ENCODE measurements at places on chromosomes 6 and 20.

DNA sequence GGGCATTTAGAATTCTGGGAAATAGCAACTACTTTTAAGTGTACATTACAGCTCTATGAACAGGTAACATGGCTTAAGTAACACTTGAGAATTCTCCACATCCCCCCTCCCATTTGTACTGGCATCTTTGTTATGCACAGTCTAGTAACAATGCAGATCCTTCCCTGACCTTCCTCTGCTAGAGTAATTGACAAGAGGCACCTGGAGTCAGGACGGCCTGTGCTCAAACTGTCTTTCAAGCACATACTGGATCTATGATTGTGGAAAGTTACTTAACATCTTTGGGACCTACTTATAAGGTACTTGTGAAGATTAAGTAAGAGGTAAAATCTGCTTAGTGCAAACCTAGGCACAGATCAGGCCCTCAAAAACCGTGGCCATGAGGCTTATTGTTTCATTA lies 21.9 kb upstream of the GSTA3 start:
- DNase-seq = no peak
- no peak overlapping the region for H3K4me3 ChIP-seq
- H3K27ac ChIP-seq = no peak overlapping the region
- no peaks in the 10 kb centered on the region for H3K36me3 ChIP-seq

- no peak overlapping the region for H3K4me3 ChIP-seq
- no peaks in the 10 kb centered on the region for H3K4me1 ChIP-seq
- no peak overlapping the region for H3K27ac ChIP-seq
- DNase-seq = no peak
These were observed 252.8 kb upstream of the CDH4 start for GRCh38 chr20:60999250-60999649.

DNA sequence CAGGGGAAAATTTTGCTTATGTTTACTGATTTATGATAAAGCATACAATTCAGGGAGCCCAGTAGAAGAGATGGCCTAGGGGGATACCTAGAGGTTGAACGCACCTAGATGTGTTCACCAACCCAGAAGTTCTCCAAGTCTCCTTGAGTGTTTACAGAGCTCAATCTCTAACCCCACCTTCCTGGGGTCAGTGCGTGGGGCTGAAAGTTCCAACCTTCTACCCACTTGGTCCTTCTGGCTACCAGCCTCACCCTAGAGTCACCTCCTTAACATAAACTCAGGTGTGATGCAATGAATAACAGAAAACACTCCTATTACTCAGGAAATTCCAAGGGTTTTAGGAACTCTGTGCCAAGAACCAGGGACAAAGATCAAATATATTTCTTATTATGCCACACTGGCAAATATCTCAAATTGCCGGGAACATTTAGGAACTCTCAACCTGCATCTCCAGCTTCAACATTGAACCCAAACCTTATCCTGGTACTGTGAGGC lies 26.4 kb downstream of the AFG1L start:
- no peak overlapping the region for H3K27ac ChIP-seq
- no peak overlapping the region for H3K4me3 ChIP-seq
- H3K4me1 ChIP-seq = no peaks in the 10 kb centered on the region
- DNase-seq = no peak

DNA sequence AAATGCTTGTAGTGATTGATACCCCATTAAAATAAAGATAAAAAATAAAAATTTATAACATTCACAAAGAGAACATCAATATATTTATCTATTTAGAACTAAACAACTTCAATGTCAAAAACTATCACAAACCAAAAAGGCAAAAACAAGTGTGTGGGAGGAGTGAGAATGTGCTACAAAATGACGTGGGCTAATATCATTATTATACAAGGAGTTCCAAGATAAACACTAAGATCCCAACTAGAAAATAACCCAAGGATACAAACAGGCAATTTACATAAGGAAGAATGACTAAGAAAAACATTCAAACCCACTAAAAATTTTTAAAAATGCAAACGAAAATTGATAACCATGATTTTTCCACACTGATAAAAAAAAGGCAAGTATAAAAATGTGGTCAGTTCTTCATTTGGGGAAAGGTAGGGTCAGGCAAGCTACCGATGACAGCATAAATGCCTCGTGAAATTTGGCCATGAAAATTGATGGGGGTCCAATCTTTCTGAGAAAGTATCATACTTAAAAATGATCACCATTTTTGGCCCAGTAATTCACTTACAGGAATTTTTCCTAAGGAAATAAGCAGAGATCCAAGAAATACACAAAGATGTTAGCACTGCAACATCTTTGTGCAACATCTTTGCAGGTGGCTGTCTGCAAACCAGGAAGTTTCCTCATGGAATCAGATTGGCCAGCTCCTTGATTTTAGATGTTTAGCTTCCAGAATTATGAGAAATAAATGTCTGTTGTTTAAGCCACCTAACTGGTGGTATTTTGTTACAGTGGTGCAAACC lies 140.2 kb downstream of the TMEM200A start:
- no peak overlapping the region for H3K4me3 ChIP-seq
- H3K36me3 ChIP-seq = no peaks in the 10 kb centered on the region
- H3K27ac ChIP-seq = no peak overlapping the region
- peaks cover 5% of the 10 kb centered on the region for H3K4me1 ChIP-seq
- no peaks in the 10 kb centered on the region for H3K27me3 ChIP-seq

- no peak for DNase-seq
- no peaks in the 10 kb centered on the region for H3K36me3 ChIP-seq
- H3K4me1 ChIP-seq = peaks cover 20% of the 10 kb centered on the region
- H3K27me3 ChIP-seq = no peaks in the 10 kb centered on the region
These were observed 139.5 kb downstream of the BCAS1 start for GRCh38 chr20:53930651-53931504.

GRCh38 chr20:35741892-35742740 lies at the start of gene RBM39:
TSS of gene RBM39 (minus strand) at chr20:35742260. CDS start at chr20:35740874, 1,386 bp downstream.
- H3K4me3 ChIP-seq = peak within 1 kb of the TSS; percentile 97
- H3K36me3 ChIP-seq = peaks cover 33% of the 10 kb centered on the region
- peak within 1 kb of the TSS; percentile 99 for H3K27ac ChIP-seq

- no peak for DNase-seq
- H3K4me1 ChIP-seq = peaks cover 39% of the 10 kb centered on the region
- no peaks in the 10 kb centered on the region for H3K36me3 ChIP-seq
These were observed 79.0 kb upstream of the ATXN1 start for GRCh38 chr6:16840291-16840690.

GRCh38 chr20:48832405-48832730 lies 4.6 kb upstream of the PREX1 start:
- DNase-seq = no peak
- H3K4me1 ChIP-seq = peaks cover 11% of the 10 kb centered on the region
- H3K36me3 ChIP-seq = no peaks in the 10 kb centered on the region
- no peak overlapping the region for H3K27ac ChIP-seq
- no peak overlapping the region for H3K4me3 ChIP-seq

GRCh38 chr20:17210387-17210786 lies 16.5 kb upstream of the PCSK2 start:
- no peaks in the 10 kb centered on the region for H3K36me3 ChIP-seq
- H3K27me3 ChIP-seq = peaks cover 20% of the 10 kb centered on the region
- H3K4me3 ChIP-seq = no peak overlapping the region
- no peak for DNase-seq
- no peaks in the 10 kb centered on the region for H3K4me1 ChIP-seq

- no peak overlapping the region for H3K27ac ChIP-seq
- H3K4me3 ChIP-seq = no peak overlapping the region
- peaks cover 7% of the 10 kb centered on the region for H3K36me3 ChIP-seq
These were observed 51.6 kb upstream of the RIN2 start for GRCh38 chr20:19706463-19706862.

DNA sequence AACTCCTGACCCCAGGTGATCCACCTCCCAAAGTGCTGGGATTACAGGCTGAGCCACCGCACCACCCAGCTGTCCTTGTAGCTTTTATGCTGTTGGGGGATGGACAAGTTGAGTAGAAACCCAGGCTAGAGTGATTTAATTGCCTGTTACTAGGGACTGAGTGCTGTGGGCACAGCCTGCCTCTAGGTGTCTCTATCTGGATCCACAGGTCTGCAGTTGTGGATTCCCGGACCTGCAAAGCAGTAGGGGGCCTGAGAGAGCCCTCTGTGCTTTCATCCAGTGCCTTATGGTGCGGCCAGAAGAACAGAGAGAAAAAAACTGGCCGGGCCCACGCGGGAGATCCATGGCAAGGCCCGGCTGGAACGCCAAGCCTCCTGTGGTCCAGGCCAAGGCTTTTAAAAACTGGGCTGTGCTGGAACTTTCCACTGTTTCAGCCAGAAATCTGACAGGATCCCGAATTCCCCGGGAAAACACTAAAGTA lies 5.2 kb downstream of the SIRPA start:
- no peak overlapping the region for H3K4me3 ChIP-seq
- peaks cover 25% of the 10 kb centered on the region for H3K4me1 ChIP-seq
- H3K36me3 ChIP-seq = no peaks in the 10 kb centered on the region
- H3K27me3 ChIP-seq = peaks cover 21% of the 10 kb centered on the region
- no peak for DNase-seq

- peaks cover 13% of the 10 kb centered on the region for H3K4me1 ChIP-seq
- H3K36me3 ChIP-seq = no peaks in the 10 kb centered on the region
- H3K27me3 ChIP-seq = peaks cover 20% of the 10 kb centered on the region
- no peak overlapping the region for H3K27ac ChIP-seq
These were observed 27.9 kb downstream of the NTSR1 start for GRCh38 chr20:62736407-62737071.

DNA sequence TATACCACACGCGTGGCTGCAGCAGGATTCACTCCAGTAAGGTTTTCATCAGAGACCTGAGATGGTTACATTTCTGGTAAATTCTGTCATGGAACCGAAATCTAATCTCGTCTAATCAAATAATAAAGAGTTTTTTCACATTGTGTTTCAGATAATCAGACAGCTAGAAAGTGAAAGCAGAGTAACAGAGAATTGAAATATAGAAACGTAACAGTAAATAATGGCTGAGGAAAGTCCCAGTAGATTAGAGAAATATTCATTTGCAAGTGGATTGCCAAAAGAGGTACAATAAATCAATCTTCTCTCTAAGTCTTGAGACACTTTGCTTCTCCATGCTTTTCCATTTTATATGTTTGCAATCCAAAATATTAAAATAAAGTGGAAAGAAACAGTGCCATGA lies 42.4 kb downstream of the PKHD1 start:
- peaks cover 4% of the 10 kb centered on the region for H3K27me3 ChIP-seq
- no peaks in the 10 kb centered on the region for H3K4me1 ChIP-seq
- no peaks in the 10 kb centered on the region for H3K36me3 ChIP-seq
- H3K4me3 ChIP-seq = no peak overlapping the region

- H3K4me3 ChIP-seq = no peak overlapping the region
- H3K36me3 ChIP-seq = no peaks in the 10 kb centered on the region
- H3K4me1 ChIP-seq = peaks cover 9% of the 10 kb centered on the region
- DNase-seq = no peak
- H3K27ac ChIP-seq = no peak overlapping the region
- no peaks in the 10 kb centered on the region for H3K27me3 ChIP-seq
These were observed 365.3 kb downstream of the SAMD5 start for GRCh38 chr6:147873816-147874215.

GRCh38 chr20:36540551-36541211 lies 638 bp upstream of the MYL9 start:
- peaks cover 15% of the 10 kb centered on the region for H3K4me1 ChIP-seq
- DNase-seq = no peak
- peak overlapping the region; percentile 70 for H3K4me3 ChIP-seq
- no peaks in the 10 kb centered on the region for H3K36me3 ChIP-seq
- H3K27ac ChIP-seq = no peak overlapping the region

- no peaks in the 10 kb centered on the region for H3K36me3 ChIP-seq
- H3K4me1 ChIP-seq = peaks cover 11% of the 10 kb centered on the region
- DNase-seq = no peak
- H3K27ac ChIP-seq = peak overlapping the region; percentile 55
- H3K27me3 ChIP-seq = no peaks in the 10 kb centered on the region
These were observed 93.8 kb upstream of the MARCKS start for GRCh38 chr6:113763311-113763766.

- no peak overlapping the region for H3K27ac ChIP-seq
- H3K4me3 ChIP-seq = no peak overlapping the region
- H3K4me1 ChIP-seq = no peaks in the 10 kb centered on the region
These were observed 82.7 kb downstream of the SSR1 start for GRCh38 chr6:7230327-7230691.

DNA sequence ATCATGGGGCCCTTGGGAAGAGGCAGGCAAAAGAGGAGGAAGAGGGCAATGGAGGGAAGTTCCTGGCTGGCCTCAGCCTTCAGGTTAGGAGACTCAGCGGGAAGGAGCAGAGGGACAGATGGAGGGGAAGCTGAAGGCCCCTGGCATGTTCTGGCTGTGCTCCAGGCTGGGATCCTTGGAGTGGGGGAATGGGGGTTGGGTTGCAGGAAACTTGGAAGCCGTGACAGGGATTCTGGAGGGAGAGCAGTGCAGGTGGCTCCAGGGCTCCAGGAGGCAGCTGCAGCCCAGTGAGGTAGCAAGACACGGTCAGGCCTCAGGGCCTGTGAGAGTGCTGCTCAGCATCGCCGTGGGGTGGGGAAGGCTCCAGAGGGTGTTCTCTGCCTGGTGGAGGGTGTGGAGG lies 64.6 kb upstream of the SCP2D1 start:
- H3K27ac ChIP-seq = no peak overlapping the region
- no peak for DNase-seq
- H3K36me3 ChIP-seq = peaks cover 6% of the 10 kb centered on the region
- no peak overlapping the region for H3K4me3 ChIP-seq
- peaks cover 9% of the 10 kb centered on the region for H3K4me1 ChIP-seq

GRCh38 chr20:14712302-14712739 lies 374.9 kb upstream of the FLRT3 start:
- H3K4me3 ChIP-seq = no peak overlapping the region
- H3K27ac ChIP-seq = peak overlapping the region; percentile 70
- no peaks in the 10 kb centered on the region for H3K27me3 ChIP-seq
- peaks cover 59% of the 10 kb centered on the region for H3K4me1 ChIP-seq
- DNase-seq = no peak
- peaks cover 11% of the 10 kb centered on the region for H3K36me3 ChIP-seq

DNA sequence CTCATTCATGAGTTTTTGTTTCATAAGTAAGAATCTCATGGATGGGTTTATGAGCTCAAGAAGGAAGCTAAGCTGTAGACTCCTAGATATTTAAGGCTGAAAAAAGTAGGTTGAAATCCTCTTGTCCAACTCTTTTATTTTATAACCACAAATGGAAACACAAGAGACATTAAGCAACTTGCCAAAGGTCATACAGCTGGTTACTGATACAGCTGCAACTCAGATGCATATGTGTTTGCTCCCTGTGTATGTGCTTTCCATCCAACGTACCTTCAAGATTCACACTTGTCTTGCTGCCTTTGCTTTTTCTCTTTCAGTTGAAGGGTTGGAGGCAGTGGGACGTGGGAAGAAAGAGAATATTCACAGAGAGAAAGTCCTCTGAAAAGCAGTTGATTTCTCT lies 153.5 kb upstream of the STMND1 start:
- DNase-seq = no peak
- H3K27ac ChIP-seq = no peak overlapping the region
- peaks cover 32% of the 10 kb centered on the region for H3K27me3 ChIP-seq

GRCh38 chr20:60667641-60668040 lies 584.4 kb upstream of the CDH4 start:
- H3K27ac ChIP-seq = no peak overlapping the region
- no peaks in the 10 kb centered on the region for H3K36me3 ChIP-seq
- H3K4me3 ChIP-seq = no peak overlapping the region
- no peak for DNase-seq
- peaks cover 20% of the 10 kb centered on the region for H3K27me3 ChIP-seq
